ENCODE measurements at places on chromosomes 7 and 10.
A peak's percentile ranks its signal among the peaks of the same experiment; 100 is the strongest.

DNA sequence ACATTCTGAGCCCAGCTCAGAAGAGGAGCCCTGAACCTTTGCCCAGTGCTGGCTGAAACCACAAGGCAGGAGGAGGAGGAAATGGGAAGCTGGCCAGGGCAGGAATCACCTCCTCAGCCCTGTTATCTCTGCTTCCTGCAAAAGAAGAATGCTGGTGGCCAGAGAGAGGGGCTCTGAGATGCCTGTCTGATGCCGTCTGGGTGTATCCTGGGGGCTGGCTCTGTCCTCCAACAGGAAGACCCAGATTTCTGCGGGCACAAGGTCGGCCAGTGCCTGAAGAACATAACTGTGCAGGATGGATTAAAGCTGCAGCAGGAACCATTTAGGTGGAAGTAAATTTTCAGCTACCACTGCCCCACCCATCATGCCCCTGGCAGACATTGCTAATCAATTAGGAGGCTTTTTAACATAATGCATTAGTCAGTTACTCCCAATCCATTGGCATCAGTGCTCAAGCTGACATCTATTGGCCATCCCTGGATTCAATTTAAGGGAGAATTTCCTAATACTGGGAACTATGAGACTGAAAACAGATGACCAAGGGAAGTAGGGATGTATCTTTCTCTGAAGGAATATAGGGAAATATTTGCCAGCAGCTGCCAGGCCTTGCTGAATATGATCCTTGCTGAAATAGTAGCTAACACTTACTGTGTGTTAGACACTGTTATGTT, 67.7 kb downstream of the COL13A1 start:
- DNase-seq: no peak

- DNase-seq: no peak
Observed at GRCh38 chr7:140074780-140075179, 12.0 kb upstream of the PARP12 start.

DNA sequence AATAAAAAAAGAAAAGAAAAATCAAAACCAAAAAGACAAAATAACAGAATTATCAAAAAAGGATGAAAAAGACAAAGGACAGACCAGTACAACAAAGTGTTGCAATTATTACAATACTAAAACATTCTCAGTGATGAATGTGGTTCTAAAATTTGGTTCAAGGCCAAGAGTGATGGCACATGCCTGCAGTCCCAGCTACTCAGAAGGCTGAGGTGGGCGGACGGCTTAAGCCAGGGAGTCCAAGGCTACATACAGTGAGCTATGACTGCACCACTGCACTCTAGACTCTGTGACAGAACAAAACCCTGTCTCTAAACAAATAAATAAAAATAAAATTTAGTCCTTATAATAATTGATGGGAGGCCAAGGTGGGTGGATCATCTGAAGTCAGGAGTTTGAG, 14.5 kb downstream of the BAZ1B start:
- no peak for DNase-seq

- DNase-seq: no peak
Observed at GRCh38 chr7:93043385-93043985, 74.3 kb downstream of the SAMD9 start.

DNA sequence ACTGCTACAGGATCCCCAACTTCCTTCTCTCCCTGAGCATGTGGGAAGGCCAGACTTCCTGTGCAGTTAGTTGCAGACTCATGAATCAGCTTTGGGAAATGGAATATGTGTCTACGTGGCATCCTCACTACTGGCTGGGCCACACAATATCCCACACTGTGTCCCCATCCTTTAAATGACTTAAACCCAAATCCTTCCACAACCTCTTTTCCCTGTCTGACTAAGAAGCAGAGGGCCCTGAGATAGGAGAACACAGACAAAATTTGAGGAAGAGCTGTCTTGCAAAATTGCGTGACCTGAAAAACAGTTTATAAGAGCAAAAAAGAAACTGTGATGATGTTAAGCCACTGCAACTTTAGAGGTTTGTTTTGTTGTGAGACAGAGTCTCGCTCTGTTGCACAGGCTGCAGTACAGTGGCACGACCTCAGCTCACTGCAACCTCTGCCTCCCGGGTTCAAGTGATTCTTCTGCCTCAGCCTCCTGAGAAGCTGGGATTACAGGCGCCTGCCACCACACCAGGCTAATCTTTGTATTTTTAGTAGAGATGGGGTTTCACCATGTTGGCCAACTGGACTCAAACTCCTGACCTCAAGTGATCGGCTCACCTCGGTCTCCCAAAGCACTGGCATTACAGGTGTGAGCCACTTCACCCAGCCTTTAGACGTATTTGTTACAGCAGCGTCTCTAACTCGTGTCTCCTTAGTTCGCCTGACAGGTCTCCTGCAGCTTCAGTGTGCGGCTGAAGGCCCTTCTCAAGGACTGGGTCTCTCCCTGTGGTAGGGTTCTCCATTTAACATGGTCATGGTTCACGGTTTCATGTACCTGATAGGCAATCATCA, 46.9 kb upstream of the SFMBT2 start:
- DNase-seq: peak; percentile 72

All from GM12878 (cell line).